ENCODE measurements at places on chromosomes 3 and 15. TPM values are rescaled to one million over a fixed set of nuclear protein-coding genes. Genes with fewer than 3 reads are reported as not detected.
A peak's percentile ranks its signal among the peaks of the same experiment; 100 is the strongest.

The SEMA7A gene
- total RNA-seq: 2.8 TPM

DNA sequence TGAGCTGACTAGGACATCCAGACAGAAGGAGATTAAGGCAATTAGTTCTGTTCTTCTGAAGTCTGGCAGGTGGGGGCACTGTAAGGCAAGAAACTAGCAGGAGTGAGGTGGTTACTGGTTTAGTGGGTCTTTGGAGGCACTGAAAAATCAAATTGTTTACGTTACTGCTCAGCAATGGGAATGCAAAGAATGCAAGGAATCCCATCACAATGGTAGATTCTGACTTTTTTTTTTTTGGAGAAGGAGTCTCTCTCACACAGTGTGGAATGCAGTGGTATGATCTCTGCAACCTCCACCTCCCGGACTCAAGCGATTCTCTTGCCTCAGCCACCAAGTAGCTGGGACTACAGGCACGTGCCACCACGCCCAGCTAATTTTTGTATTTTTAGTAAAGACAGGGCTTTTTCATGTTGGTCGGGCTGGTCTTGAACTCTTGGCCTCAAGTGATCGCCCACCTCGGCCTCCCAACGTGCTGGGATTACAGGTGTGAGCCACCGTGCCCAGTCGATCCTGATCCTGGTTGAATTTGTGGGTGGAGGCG lies 16.4 kb downstream of the FAM107A start:
- peak; percentile 85 for DNase-seq

DNA sequence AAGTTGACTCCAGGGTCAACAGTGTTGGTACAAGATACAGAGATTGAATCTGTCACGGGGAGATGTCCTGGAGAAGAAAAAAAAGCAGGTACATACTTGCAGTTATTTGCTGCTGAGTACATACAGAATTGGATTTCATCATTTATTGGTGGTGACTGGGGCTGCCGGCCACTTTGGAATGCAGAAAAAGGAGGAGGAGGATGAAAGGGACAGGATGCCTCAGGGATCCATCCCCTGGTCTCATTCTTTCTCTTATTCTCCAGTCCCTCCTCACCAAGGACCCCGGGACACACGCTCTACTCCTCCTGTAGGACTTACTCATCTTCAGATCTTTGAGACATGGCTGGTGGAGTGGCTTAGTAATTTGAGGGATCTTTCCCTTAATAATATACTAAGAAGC lies 30.0 kb upstream of the MEIS2 start:
- no peak for DNase-seq

The SLC7A14 gene
- not detected for total RNA-seq

GRCh38 chr15:70698426-70698825 lies 64.9 kb downstream of the UACA start:
- no peak for DNase-seq

The DET1 gene
- total RNA-seq: 8.2 TPM

The SLC22A14 gene
- total RNA-seq: not detected

DNA sequence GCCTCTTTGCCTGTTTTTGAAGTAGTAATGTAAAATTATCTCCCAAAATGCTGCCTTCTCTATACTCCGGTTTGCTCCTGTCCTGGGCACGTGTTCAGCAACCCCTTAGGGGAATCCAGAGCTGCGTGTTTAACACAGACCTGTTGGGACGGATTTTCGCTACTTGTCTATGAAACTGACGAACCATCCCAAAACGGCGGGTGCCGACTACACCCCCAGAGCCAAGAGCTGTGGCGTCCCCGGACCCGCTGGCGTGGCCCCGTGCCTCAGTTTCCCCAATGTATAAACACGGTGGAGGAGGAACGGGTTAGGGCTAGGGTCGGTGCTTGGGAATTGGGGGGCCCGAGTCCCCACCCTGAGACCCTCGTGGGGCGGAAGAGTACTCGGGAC lies 473 bp downstream of the FHIT start:
- peak; percentile 11 for DNase-seq

The CA12 gene
- total RNA-seq: 0.94 TPM

DNA sequence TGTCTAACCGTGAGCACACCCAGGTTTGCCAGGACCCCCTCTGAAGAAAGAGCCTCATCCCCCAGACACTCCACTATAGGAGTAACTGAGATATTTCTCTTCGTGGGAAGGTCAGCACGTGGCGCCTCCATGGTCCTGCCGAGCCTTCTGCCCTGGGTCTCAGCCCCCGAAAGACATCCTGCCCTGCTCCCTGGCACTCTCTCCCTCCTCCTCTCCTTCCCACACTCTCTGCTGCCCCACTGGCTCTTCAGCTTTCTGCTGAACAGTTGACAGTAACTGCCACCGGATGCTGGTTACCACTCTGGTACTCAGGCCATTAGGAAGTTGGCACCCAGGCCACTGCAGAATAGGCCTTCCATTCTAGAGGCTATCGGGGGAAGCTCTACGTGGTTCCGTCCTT lies 185.2 kb downstream of the UACA start:
- DNase-seq: no peak

GRCh38 chr3:113606539-113607218 lies 74.3 kb downstream of the SIDT1 start:
- DNase-seq: no peak

The LRRC31 gene
- total RNA-seq: not detected

- DNase-seq: no peak
Measured at GRCh38 chr3:153680526-153680925, 440.7 kb upstream of the ARHGEF26 start.

- DNase-seq: no peak
Measured at GRCh38 chr15:69724333-69724732, 271.7 kb downstream of the RPLP1 start.

The STRIT1 gene
- not detected for total RNA-seq

GRCh38 chr3:47244531-47245100 lies 38.0 kb downstream of the KIF9 start:
- DNase-seq: no peak

DNA sequence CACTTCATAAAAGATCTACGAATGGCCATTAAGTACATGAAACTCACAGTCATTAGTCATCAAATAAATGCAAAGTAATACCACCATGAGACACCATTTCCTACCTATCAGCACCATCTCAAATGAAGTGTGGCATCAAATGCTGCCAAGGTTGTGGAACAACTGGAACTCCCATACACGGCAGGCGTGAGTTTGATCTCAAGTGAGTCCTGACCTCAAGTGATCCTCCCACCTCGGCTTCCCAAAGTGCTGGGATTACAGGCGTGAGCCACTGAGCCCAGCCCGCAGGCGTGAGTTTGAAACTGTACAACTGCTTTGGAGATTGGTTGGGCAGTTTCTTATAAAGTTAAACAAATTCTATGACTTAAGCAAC lies 28.8 kb upstream of the HDAC11 start:
- DNase-seq: no peak

GRCh38 chr3:130941793-130942192 lies 47.9 kb downstream of the ATP2C1 start:
- DNase-seq: no peak

DNA sequence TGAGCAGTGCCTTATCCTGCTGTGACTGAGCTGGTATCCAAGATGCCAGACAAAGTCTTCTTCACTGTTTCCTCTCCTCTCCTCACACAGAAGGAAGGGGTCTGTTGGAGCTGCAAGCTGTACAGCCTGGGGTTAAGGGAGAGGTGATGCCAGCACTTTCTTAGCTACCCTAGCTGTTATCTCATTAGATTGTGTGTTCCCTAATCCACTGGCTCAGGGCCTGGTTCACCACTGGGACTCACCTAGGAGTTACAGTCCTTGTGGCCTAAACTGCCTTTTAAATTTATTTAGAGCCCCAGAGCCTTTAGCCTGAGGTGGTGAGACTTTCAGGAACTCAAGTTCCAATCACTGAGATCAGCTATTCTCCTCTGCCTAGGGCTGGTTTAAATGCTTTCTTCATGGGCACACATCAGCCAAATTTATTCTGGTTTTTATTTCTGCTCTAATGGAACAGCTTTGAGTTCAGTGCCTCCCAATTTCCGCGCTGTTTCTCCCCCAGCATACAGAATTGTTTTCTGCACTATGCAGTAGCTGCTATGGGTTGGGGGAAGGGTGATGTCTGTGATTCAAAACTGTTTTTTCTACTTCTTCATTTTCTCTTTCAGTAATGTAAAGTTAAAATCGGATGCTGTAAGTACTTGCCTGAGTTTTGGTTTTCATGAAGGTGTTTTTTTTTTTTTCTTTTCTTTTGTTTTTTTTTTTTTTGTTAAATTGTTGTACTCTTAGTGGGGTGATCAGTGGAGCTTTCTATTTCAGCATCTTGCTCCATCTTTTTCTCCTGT lies 198.8 kb downstream of the DOCK3 start:
- no peak for DNase-seq

The UNC45A gene
- total RNA-seq: 42.4 TPM

GRCh38 chr3:25427942-25428788 lies at the start of gene RARB:
RARB (plus strand) TSS chr3:25428263; CDS start chr3:25428732, 469 bp downstream.
- DNase-seq: peak; percentile 44

- no peak for DNase-seq
Measured at GRCh38 chr3:184525337-184526087, 36.1 kb upstream of the EPHB3 start.

DNA sequence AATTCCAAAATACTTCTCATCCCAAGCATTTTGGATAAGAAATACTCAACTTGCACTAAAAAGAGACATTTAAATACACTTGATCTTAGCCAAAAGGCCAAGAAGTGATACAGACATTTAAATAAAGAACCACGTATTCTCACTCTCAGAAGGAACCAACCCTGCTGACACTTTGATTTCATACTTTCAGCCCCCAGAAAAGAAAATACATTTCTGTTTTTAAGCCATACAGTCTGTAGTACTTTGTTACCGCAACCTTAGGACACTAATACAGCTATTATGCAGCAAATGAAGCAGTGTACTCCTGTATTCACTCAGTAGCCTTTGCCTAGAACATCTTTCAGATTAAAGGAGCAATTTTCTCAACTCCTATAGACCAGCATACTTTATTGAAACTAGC lies 86.7 kb downstream of the TBC1D5 start:
- DNase-seq: no peak

DNA sequence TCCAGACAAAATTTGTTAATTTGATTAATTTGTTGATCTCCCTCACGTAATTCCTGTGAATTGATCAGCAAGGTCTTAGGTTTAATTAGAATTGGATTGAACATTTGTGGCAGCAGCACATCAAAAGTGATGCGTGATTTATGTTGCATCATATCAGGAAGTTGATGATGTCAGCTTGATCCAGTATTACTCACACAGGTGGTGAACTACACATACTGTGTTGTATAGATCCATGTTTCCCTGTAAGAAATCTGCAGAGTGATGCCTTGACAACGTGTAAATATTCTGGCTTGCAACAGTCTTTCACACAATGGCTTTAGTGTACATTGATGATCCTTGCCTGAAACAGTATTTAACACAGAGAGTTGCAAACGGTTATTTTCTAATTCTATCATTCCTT lies 200.4 kb downstream of the ADAMTSL3 start:
- no peak for DNase-seq

The ACSBG1 gene
- 0.63 TPM for total RNA-seq

The DNAJA4 gene
- not detected for total RNA-seq

The PEX11A gene
- total RNA-seq: 2.0 TPM

GRCh38 chr3:27577504-27577903 lies 93.3 kb upstream of the SLC4A7 start:
- DNase-seq: no peak

GRCh38 chr3:133792171-133792763 lies 13.3 kb upstream of the SRPRB start:
- DNase-seq: no peak

DNA sequence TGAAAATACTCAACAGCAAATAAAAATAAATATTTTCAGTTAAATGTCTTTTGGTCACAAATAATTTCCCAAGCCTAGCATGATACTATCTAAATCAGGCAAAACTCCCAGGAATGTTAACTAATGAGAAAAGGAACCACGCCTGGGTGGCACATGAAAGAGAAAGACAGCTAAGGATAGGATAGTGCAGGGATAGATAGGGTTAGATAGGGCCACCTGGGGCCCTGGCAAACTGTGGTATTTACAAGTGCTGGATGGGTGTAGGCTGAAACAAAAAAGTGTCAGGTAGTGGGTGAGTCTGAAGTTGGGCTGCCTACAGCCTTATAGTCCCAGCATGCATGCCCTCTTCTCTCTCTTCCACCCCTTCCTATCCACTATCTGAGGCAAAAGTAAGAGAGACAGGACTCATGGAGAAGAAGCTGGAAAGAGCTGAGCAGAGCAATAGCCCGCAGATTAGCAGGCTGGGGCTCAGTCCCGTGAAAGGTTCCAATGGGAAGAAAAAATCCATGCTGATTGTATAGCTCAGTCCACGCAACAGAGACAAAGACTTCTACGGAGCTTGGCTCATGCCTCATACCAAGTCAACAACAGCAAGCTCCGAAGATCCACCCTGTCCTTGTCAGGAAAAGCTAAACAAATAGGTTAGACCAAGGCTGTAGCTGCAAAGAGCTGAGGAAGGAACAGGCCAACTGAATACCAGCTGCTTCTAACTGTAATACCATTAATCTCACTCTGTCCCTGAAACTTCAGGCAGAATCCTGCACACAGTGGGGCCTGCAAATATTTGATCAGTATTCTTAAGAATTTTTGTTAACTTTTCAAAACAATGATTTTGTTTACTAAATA lies 342.1 kb upstream of the ATP11B start:
- no peak for DNase-seq

DNA sequence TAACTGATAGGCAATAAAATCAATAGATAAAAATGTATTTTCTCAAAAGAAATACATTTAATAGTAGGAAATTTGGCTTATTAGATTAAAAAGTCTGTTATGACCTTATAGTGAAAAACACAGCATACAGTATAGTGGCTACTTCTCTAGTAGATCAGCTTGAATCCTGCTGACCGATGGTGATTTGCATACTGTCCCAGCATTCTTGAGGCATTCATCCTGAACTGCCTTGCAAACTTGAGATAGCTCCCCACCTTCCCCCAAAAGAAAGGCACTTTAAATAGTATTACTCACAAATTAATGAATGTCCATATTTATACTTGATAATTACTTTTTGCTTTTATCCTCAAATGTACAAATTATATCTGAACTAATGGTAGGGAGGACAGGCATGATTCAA lies 6.7 kb downstream of the CHMP2B start:
- no peak for DNase-seq

DNA sequence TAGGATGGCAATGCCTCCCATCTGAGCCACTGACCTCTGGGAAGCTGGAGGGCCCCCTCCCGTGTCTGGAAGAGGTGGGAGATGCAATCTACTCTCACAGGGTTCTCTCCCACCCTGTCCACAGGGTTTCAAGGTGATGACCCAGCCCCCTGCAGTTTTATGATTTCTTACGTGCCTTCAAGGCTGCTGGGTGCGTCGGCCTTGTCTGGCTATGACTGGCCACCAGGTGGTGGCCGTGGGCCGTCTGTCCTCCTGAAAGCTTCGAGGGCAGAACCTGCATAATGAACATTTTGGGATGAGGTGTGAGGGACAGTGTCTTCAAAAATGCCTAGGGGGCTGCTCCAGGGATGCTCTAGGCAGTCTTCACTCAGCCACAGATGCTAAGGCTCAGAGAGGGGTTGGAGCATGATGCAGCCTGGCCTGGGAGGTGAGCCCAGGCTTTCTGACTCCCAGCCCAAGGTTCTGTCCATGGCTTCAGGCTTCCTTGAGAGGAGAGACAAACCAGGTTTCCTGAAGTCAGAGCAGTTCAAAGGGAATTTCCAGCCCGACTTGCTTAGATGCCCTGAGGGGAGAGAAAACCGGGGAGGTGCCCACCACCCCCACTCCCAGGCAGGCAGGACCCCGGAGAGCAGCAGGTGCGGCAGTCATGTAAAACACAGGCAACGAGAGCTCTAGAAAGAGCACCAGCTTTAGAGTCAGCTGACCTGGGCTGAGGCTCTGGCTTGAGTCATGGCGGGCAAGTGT lies 18.7 kb downstream of the ISG20 start:
- DNase-seq: peak; percentile 49

- peak; percentile 33 for DNase-seq
Measured at GRCh38 chr15:78437107-78437761, 782 bp upstream of the IREB2 start.

The SUSD5 gene
- total RNA-seq: 15.6 TPM

The DISP2 gene
- total RNA-seq: 0.38 TPM

Data from SJCRH30 (cell line).